NCI-H187 (cell line): ENCODE measurements at places on chromosomes 11 and 22.
A peak's percentile ranks its signal among the peaks of the same experiment; 100 is the strongest.

DNA sequence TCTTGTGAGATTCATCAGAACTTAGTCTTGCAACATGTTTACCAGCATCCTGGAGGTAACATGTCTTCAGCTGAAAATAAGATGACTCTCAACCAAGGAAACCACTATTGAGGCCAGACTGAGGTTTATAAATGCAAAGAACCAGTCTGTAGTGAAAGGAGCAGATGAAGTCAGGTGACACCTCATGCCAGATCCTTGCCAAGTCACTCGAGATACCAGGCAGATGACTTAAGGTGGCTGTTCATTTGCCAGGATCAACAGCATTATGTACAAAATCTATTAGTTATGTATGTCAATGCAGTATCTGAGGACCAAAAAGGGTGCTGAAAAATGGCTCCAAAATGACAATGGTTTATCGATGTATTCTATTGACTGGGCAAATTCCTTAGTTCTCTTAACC is 100.0 kb upstream of the SOX6 start:
- no peak for DNase-seq

GRCh38 chr22:45552017-45552411 is 49.3 kb downstream of the FBLN1 start:
- no peak for DNase-seq

DNA sequence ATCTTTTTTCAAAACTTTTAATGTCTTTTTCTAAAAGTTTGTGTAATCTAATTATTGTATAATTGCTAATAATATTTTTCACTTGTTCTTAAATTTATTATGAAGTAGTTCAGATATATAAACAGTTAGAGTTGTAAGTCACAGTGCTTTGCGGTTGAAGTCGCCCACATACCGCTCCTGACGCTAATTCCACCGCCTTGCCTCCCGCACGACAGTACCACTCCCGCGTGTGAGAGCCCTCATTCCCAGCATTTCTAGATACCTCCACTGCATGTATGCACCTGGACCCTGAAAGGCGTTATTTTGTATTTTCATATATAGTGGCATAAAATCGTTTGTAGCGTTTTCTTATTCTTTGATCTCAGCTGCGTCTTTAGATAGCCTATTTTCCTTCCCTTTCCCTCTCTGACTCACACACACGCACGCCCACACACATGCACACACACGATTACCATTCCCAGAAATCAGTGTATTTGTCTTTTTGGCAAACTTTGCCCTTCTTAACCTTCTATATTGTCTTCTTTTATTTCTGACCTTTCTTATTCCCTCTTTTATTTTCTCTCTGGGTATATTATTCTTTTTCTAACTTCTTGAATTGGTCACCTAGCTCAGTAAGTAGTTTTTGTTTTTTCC is 56.4 kb upstream of the PITPNB start:
- DNase-seq = no peak

DNA sequence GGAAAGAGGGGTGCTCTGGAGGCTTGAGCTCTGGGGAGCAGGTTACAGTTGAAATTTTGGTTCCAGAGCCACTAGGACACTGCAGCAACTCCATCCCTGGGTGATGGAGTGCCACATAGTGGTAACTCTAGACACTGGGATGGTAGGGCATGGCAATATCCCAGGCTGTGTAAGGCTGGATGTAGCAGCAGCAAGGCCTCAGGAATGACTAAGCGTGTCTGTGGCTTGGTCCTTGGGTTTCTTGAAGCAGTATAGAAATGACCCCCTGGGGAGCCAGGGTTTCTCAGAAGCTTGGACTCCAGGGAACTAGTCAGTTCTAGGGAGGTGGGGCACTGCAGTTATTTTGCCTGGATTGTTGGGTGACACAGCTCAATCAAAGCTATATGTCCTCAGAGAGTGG is 8.1 kb downstream of the MS4A4A start:
- no peak for DNase-seq

- no peak for DNase-seq
Observed at GRCh38 chr11:4191031-4191571, 96.5 kb downstream of the RRM1 start.

DNA sequence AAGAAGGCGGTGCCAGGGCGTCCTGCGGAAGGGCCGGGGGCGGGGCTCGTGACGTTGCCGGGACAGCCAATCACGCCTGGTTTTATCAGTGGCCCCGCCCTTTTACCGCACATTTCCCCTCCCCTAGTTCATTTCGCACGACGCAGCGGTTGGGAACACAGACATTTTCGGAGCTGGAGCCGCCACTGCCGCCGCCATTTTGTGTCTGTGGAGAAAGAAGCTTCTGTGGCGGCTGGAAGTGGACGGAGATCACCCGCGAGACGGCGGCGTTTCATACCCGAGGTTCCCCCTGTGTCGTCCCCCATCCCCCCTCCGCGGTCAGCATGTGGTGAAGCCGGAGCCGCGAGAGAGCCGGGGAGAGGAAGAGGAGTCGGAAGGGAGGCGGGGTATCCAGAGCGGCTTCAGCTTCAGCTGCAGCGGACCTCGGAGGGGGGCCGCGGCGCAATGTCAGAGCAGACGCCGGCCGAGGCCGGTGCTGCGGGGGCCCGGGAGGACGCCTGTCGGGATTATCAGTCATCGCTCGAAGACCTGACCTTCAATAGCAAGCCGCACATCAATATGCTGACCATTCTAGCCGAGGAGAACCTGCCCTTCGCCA is at the start of gene PCF11:
PCF11 (plus strand) TSS at position 136 of the 598 bp plus-strand sequence; CDS start at position 445, 309 bp downstream.
- no peak for DNase-seq

DNA sequence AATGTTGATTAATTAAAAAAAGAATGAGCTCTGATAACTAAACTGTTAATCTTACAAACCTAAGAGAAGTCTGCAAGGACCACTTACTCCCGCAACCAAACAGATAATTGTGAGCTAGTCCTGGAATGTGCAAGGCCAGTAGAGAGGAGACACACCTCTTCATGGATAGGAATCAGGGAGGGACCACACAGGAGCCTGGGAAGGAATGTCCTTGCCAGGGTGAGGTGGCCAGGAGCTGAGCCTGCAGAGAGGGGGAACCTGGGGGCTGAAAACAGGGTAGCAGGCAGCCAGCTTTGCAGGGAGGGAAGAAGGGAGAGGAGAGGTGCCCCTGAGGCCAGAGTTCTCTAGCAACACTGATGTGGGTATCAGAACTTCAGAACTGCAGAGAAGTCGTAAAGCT is 9.4 kb upstream of the NLRP10 start:
- DNase-seq = no peak

DNA sequence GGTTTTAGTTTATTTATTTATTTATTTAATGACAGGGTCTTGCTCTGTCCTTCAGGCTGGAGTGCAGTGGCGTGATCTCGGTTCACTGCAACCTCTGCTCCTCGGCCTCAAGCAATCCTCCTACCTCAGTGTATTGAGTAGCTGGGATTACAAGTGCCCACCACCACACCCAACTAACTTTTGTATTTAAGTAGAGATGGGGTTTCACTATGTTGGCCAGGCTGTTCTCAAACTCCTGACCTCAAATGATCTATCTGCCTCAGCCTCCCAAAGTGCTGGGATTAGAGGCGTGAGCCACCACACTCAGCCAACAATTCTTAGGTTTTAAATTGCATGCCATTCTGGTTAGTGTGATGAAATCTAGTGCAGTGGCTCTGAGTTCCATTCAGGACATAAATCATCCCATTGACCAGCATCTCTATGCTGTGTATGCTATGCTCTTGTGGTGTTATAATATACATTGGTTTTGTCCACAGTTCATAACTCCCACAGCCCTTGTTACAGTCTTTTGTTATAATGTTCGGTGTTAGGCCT is 28.5 kb downstream of the ZNF280B start:
- DNase-seq = no peak

DNA sequence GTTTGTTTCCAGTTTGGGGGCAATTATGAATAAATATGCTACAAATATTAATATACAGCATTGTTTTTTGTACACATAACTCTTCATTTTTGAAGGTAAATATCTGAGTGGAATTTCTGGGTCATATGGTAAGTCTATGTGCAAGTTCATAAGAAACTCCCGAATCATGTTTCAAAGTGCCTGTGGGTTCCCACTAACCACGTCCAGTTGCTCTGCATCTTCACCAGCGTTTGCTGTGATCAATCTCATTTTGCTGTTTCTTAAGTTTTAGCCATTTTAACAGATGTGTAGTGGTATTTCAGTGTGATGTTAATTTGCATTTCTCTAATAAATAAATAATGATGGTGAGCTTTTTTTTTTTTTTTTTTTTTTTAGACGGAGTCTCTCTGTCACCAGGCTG is 14.2 kb upstream of the CSRP3 start:
- no peak for DNase-seq

DNA sequence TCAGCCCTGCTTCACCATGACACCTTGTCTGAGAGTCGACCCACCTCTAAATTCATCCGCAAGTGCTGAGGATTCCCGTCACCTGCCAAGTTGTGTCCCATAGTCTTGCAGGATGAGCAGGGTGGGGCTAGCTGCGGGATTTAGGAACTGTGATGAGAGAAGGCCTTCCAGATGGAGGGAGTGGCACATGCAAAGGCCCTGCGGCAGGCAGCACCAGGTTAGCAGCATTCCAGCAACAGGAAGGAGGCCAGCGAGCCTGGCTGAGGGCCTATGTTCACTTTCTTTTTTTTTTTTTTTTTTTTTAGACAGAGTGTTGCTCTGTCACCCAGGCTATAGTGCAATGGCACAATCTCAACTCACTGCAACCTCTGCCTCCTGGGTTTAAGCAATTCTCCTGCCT is 31.8 kb downstream of the ANO1 start:
- DNase-seq = no peak

DNA sequence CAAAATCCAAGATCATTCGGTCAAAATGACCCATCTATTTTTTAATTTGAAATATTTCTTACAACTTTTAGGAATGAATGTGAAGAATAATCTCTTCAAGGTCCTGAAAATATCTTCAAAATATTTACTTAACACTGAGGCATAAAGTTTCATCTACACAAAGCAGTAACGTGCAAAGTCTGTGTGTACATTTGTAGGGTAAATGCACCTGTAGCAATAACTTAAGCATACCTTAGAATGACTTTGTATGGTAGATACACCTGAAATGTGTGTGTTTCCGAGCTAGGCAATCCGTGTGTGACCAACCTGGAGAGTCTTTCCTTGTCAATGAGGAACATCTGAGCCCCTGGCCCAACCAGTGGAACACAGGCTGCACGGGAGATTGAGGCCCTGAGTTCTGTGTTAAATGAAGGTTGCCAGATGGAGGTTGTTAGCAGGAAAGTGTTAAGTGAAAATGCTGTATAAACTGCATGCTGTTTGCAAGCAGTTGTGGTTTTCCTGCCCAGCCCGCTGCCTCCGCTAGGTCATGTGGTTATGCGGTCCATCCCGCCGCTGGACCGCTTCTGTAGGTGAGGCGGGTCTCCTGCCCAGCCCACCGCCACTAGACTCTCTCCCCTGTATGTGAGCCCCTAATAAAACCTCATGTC is 7.6 kb upstream of the CTR9 start:
- no peak for DNase-seq

GRCh38 chr11:58058276-58059006 is 27.7 kb downstream of the OR6Q1 start:
- peak; percentile 2 for DNase-seq

DNA sequence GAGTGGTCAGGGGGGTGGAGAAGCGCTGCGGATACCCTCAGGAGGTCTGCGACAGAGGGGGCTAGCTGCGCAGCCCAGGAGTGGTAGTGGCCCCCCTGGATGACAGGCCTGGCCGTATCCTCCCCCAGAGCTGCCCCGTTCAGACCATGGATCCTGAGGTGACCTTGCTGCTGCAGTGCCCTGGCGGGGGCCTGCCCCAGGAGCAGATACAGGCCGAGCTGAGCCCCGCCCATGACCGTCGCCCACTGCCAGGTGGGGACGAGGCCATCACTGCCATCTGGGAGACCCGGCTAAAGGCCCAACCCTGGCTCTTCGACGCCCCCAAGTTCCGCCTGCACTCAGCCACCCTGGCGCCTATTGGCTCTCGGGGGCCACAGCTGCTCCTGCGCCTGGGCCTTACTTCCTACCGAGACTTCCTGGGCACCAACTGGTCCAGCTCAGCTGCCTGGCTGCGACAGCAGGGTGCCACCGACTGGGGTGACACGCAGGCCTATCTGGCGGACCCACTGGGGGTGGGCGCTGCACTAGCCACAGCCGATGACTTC is 505 bp downstream of the NUDT22 start:
- DNase-seq = no peak

DNA sequence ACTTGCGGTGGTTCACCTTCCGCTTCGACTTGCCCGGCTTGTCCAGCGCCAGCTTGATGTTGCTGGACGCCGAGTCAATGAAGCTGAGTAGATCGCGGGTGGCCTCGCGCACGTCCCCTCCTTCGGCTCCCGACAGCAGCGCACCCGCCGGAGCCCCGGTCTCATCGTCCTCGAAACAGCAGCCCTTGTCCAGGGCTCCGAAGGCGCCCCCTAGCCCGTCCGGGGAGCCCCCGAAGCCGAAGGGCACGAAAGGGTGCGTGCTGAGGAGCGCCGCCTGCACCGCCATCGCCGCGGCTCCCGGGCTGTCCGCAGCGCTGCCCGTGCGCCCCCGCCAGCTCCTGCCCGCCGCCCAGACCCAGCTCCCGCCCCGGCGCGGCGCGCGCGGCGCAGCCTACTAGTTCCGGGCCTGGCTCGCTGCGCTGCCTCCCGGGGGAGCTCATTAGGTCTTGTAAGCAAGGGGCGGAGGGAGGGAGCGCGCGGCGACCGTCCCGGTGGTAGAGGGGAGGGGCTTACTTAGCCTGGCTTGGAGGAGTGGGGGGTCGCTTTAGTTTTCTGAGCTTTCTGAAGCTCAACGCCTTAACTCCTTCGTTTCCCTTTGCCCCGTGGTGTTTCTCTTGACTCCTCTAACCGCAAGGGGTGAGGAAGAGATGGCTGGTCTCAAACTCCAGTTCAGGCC is at the start of gene FAM181B:
FAM181B (minus strand) TSS at position 421 of the 676 bp plus-strand sequence; CDS start at position 286, 135 bp downstream.
- DNase-seq = peak; percentile 13

DNA sequence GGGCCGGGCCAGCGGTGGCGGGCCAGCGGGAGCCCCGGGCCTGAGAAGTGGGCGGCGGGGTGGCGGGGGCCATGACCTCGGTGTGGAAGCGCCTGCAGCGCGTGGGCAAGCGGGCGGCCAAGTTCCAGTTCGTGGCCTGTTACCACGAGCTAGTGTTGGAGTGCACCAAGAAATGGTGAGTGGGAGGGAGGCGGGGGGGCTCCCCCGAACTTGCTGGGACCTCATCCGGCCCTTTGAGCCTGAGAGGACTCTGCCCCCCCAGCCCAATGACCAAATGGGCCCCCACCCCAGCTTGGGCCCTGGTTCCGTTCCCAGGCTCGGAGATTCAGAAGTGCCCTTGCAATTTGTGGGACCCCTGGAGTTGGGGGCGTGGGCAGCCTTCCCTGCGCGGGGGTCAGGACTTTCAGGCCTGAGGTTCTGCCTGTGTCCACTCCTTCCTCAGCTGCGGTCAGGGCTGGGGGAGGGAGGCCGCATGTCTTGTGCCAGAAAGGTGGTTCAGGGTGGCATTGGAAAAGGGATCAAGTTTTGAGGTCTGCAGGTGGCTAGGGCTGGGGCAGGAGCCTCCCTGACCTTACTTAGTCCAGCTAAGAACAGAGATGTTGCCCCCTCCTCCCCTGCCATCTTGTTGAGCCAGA is 496 bp downstream of the EHBP1L1 start:
- no peak for DNase-seq

- no peak for DNase-seq
Observed at GRCh38 chr11:2453436-2453835, 8.6 kb downstream of the KCNQ1 start.

GRCh38 chr11:122692444-122692843 is 36.9 kb downstream of the UBASH3B start:
- DNase-seq = no peak
